ENCODE measurements at places on chromosomes 1 and 21.

DNA sequence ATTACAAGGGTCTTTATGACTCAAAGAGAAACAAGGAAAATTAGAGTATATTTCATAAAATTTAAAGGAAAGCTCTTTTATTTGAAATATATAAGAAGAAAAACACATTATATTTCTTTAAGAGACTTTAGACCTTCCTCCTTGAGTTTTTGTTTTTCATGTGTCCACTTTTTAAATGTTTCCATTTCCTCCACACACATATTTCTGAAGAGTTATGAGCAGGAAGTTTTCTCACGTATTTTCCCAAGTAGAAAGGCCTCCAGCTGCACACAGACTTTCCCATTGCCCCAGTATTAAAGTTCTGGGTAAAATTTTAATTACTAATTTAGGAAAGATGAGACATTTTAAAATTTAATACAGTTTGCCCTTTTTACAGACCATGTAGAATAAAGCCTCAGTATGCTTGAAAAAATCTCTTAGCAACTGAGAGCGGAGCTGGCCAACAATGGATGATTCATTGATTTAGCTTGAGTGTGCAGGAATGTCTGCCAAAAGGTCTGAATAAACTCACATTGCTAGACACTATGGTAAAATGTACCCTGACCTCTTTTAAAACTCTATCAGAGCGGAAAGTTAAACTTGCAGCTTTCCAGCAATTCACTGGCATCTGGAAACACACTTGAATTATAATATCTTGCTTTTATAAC is 57.9 kb downstream of the DDAH1 start:
- peak; percentile 51 for DNase-seq

DNA sequence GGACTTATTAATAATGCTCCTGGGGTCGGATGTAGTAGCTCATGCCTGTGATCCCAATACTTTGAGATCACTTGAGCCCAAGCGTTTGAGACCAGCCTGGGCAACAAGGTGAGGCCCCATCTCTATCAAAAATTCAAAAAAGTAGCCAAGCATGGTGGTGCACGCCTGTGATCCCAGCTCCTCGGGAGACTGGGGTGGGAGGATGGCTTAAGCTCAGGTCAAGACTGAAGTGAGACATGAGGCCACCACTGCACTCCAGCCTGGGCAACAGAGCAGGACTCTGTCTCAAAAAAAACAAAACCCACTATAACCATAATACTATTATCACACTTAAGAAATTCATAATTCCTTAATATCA is 1.6 kb upstream of the DEGS1 start:
- no peak for DNase-seq

DNA sequence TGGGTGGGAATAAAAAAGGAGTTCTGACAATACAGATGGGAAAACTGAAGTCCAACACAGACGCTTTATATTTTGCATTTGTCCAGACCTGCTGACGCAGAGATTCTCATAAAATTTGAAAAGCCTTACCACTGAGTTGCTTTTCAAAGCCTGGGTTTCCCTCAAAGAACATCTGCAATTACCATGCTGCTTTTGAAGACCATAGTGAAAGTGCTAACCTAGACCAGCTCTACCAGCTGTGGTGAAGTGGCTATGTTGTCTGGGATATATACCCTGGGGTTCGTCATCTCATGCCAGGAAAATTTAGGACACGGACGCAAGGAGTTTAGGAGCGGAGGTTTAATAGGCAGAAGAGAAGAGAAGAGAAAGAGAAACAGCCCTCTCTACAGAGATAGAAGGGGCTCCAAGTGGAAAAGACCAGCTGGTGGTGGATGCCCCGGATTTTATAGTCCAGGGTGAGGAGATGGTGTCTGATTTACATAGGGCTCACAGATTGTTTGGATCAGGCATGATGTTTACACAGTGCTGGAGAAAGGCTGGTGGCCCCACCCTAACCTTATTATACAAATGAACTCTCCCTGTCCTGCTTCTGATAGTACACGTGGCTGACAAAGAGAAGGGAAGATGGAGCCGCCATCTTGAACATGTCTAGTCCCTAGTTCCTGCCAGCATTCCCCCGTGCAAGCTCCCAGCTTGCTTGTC is 73.8 kb downstream of the AK4 start:
- no peak for DNase-seq

- DNase-seq: peak; percentile 13
These were observed 722 bp downstream of the TUT4 start for GRCh38 chr1:52552236-52552504.

DNA sequence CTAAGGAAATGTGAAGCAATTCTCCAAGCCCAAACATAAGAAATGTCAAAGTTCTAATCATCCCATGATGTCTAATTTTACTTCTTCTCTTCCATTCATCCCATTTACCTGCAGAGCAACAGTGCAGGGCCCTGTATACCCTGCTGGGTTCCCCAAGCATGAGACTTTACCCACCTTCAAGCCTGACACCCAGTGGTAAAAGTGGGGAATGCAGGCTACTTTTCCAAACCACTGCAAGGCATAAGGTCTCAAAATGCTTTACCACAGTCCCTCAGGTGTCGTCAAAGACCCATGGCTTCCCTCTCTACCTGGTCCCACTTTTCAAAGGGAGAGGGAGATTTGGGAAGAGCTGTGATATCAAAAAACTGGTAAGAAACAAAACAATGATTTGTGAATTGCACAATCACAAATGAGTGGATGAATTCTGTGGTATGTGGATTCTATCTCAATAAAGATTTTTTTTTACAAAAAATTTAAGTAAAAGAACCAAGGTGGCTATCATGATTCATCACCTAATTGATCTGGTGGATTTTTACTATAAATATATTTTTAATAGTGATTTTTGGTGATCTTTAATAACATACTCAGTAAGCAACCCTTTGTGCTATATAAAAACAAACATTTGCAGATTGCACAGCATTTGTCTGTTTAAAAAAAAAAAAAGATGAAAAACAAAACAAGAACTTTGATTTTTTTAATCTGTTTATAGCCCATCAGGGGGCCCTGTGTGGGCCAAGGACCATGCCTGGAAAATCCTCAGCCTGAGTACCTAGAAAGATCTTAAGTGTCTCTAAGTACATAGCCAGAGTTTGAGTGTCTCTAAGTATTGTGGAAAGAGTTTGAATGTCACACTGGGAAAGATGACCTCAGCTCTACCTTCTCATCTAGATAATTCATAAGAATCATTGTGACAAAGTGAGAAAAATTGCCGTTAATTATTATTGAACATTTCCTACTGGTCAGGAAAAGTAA is 73.1 kb upstream of the GJB5 start:
- DNase-seq: no peak

DNA sequence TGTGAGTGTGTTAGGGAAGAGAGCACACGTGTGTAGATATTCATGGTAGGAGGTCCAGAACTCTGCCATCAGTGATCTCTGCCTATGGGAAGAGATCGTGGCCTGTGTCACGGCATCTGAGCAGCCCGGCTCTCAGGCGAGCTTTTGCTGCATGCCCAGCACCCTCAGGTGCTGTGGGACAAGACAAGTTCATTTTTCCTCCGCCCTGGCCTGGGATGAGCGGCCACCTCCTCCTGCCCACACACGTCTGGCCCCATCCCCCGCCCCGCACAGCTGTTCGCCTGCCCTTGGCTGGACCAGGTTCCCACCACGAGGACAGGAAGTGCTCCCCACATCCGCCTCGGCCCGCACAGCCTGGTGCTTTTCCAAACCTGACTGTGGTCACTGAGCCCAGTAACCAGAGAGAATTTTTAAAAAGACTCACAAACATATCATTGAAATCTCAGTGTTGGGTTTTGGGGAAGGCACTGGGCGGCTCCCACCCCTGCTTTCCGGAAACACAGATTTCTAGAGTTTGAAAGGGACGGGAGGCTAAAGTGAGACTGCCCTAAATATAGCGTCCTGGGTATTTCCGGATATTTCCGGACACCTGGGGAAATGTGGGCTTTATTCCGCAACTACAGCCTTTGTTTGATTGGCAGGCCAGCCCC is 18.0 kb downstream of the BMP8A start:
- DNase-seq: no peak

GRCh38 chr1:183687546-183688304 is 34.6 kb upstream of the APOBEC4 start:
- DNase-seq: no peak

DNA sequence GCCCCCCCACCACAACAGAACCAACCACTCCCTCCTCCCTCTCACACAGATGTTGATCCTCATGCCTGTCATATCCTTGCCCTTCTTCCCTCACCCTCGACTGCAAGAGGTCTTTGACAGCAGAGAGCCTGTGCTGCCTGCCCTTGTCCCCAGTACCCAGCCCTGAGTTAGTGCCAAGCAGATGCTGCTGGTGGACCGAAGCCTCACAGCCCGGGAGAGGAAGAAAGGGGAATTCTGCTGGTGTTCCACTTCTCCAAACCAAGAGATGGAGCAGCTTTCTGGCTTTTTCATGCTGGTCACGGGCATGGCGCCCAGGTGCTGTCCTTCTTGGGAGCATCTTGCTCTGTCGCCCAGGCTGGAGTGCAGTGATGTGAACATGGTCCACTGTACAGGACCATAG is 69.1 kb downstream of the SLC66A1 start:
- no peak for DNase-seq

- DNase-seq: no peak
These were observed 33.5 kb downstream of the ADGRL2 start for GRCh38 chr1:81834268-81834667.

- no peak for DNase-seq
These were observed 73.3 kb upstream of the PDE4B start for GRCh38 chr1:65719391-65719790.

DNA sequence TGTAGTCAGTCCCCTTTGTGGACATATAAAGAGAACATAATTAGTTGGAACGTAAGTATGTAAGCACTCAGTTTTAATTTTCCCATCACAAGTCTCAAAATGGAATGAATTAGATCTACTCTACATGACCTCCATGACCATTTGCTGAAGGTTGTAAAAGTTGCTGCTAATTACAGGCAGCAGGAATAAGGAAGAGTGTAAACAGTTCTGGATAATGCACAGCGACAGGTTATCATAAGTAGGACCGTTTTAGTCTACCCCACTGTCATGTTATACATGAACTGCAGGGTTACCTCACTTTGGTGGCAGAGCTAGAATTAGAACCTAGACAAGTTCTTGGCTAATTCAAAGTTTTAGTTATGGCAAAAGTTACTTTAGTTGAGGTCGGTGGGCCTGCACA is 21.7 kb downstream of the YTHDF2 start:
- DNase-seq: no peak

DNA sequence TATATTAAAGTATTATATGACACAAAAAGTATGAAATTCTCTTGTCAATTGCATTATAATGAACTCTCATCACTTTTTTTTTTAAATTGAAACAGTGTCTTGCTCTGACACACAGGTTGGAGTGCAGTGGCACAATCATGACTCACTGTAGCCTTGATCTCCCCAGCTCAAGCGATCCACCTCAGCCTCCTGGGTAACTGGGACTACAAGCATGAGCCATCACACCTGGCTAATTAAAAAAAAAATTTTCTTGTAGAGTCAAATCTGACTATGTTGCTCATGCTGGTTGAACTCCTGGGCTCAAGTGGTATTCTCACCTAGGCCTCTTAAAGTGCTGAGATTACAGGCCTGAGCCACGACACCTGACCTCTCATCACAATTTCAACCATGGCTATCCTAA is 259.3 kb downstream of the S1PR1 start:
- DNase-seq: no peak

- DNase-seq: no peak
These were observed 5.0 kb upstream of the SLC35A3 start for GRCh38 chr1:99964806-99965205.

DNA sequence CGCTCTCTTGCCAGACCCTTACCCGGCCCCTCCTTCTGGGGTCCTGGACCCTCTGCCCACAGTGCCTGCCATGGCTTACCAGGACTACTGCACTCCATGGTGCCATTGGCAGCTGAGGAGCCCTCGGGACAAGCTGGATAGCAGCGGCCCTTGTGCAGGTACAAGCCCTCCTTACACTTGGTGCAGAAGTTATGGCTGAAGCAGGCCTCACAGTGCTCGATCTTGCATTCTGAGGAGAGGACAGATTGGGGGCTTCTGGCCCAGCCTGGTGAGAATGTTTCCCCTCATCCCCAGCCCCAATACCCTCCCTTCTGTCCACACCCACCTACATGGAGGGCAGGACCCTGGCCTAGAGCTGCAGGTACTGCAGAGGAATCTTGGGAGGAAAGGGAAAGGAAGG is 18.4 kb upstream of the GNL2 start:
- DNase-seq: no peak

DNA sequence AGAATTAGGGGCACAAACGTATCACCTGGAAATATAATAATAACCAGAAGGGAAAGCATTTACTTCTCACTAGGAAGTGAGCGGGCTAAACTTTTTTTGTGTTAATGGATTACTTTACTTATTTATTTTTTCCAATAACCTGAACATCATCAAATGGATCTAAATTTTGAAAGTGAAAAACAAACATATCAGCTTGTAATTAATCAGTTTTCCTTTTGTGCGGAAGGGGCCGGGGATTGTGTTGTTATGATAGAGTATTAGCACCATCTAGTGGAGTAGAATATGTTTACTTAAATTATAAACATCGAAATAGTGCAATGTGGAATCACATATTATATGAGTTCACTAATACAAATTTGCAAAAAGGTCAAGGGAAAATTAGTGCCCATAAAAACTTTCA is 9.0 kb downstream of the CFH start:
- DNase-seq: no peak

- DNase-seq: no peak
These were observed 104.0 kb downstream of the BRINP2 start for GRCh38 chr1:177274687-177275211.

- no peak for DNase-seq
These were observed 834.0 kb upstream of the TMPRSS15 start for GRCh38 chr21:19237608-19238007.

- DNase-seq: no peak
These were observed 62.0 kb downstream of the KCNK1 start for GRCh38 chr1:233675893-233676292.

DNA sequence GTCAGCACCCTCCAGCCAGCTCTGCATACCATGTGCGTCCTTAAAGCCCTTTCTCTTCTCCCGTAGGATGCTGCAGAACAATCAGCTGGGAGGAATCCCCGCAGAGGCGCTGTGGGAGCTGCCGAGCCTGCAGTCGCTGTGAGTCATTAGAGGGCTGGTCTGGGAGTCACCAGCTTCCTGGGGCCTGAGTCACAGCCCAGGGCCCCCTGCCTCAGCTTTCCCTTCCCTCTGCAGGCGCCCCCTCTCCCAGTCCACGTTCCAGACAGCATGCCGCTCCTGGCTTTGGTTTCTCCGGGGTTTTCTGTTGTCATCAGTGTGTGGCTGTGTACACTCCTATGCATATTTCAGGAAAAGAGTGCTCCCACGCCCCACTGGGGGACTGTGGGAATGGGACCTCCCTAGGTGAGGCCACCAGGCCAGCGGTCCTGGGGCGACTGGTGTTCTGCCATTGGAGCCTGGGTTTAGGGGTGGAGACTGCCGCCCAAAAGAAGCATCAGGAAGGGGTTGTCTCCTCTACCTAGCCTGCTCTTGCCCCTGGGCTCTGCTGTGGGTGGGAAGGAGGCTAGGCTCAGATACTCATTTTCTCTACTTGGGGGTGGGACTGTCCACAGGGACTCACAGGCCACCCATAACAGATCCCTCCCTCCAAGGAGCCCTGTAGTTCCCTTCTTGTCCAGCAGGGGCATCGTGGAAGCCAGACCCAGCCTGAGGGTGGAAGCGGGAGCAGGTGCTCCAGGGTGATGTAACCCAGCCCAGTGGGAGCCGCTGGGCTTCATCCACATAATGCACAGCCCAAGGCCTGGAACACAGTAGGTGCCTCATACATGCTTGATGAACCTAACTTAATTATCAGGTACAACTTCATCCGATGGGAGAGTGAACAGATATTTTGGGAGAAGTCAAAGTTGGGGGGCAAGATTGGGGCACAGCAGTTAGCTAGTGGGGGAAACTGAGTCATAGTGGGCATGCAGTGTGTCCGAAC is 42.5 kb downstream of the LGR6 start:
- peak; percentile 90 for DNase-seq

- DNase-seq: no peak
These were observed 25.1 kb upstream of the GPR88 start for GRCh38 chr1:100512803-100513352.
